ENCODE measurements at places on chromosomes 5 and 9.
A peak's percentile ranks its signal among the peaks of the same experiment; 100 is the strongest.

DNA sequence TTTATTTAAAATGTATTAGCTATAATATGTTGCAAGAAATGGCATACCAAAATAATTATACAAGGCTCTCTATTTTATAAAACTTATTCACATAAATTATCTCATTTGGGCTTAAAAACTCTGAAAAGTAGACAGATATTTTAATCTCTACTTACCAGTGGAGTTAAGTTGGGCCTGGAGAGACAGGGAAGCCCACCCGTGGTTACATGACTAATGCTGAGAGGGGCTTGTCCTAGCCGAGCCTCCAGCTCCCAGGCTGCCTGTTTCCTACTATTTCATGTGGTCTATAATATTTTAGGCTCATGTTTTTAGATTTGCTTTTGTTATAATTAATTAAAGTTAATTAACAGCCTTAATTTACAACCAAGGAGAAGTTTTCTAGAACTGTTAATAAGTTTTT lies 20.9 kb upstream of the ASPN start:
- no peak overlapping the region for H3K4me3 ChIP-seq
- H3K27ac ChIP-seq = no peak overlapping the region
- H3K27me3 ChIP-seq = no peaks in the 10 kb centered on the region
- no peaks in the 10 kb centered on the region for H3K36me3 ChIP-seq
- H3K4me1 ChIP-seq = peaks cover 3% of the 10 kb centered on the region

DNA sequence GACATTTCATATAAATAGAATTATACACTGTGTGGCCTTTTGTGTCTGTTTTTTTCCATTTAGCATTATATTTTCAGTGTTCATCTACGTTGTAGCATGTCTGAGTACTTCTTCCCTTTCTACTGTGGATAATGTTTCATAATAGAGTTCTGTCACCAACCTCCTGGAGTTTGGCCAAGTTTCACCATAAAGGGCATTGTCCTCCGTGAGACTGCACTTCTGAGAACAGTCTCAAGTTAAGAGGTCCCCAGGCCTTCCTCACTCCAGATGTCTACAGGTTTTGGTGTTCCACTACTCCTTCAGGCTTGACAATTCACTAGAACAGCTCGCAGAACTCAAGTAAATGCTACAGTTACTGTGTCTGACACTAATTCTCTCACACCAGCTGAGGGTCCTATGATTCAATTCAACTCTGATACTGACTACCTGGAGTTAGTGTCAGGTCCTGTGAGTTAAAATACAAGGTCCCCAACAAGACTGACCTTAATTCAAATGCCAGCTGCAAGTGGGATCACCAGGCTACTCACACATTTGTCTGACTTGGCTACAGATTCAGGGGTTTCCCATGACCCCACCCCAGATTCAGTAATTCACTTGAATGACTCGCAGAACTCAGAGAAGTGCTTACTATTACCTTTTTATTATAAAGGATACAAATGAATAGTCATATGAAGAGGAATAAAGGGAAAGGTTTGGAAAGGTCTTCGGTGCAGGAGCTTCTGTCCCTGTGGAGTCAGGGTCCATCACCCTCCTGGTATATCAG lies 31.1 kb downstream of the SLC35A4 start:
- DNase-seq = no peak
- H3K27me3 ChIP-seq = peaks cover 5% of the 10 kb centered on the region
- no peaks in the 10 kb centered on the region for H3K4me1 ChIP-seq
- no peaks in the 10 kb centered on the region for H3K36me3 ChIP-seq

GRCh38 chr9:88177371-88177770 lies 39.1 kb upstream of the SPATA31C2 start:
- peaks cover 22% of the 10 kb centered on the region for H3K4me1 ChIP-seq
- H3K36me3 ChIP-seq = no peaks in the 10 kb centered on the region
- no peak overlapping the region for H3K27ac ChIP-seq
- H3K27me3 ChIP-seq = peaks cover 36% of the 10 kb centered on the region
- H3K4me3 ChIP-seq = no peak overlapping the region
- DNase-seq = no peak

DNA sequence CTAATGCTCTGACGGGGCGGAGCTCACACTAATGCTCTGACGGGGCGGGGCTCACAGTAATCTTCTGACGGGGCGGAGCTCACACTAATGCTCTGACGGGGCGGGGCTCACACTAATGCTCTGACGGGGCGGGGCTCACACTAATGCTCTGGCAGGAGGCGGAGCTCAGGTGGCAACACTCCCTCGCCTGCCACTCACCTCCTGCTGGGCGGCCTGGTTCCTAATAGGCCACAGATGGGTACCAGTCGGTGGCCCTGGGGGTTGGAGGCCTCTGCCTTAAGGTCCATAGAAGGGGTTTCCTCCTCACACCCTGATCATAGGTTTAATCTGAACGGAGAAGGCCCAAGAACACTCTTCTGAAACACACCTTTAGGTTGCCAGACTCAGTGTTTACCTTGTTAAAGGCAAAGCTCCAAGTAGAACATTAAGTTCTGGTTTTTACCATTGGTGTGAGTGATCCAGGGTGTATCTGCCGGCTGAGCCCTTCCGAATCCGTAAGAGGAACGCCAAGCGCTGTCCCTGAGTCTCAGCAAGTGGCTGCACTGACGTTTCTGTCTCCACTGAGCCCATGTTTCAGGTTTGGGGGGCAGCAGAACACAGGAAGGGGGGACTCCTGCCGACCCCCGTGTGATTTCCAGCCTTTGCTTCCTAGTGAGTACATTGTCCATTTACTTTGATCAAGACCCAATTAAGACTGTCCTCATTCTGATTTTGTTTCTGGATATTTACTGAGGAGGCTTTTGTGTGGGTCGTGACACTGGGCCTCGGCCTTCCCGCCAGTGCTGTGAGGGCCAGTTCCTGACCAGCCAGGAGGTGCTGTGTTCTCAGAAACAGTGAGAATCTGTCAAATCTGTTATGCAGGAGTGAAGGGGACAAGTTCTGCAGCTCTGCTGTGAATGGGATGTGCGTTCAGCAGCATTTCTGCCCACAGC lies 24.6 kb upstream of the LRRC14B start:
- no peak overlapping the region for H3K27ac ChIP-seq
- no peak overlapping the region for H3K4me3 ChIP-seq
- H3K4me1 ChIP-seq = no peaks in the 10 kb centered on the region
- H3K36me3 ChIP-seq = no peaks in the 10 kb centered on the region
- no peak for DNase-seq
- H3K27me3 ChIP-seq = no peaks in the 10 kb centered on the region

DNA sequence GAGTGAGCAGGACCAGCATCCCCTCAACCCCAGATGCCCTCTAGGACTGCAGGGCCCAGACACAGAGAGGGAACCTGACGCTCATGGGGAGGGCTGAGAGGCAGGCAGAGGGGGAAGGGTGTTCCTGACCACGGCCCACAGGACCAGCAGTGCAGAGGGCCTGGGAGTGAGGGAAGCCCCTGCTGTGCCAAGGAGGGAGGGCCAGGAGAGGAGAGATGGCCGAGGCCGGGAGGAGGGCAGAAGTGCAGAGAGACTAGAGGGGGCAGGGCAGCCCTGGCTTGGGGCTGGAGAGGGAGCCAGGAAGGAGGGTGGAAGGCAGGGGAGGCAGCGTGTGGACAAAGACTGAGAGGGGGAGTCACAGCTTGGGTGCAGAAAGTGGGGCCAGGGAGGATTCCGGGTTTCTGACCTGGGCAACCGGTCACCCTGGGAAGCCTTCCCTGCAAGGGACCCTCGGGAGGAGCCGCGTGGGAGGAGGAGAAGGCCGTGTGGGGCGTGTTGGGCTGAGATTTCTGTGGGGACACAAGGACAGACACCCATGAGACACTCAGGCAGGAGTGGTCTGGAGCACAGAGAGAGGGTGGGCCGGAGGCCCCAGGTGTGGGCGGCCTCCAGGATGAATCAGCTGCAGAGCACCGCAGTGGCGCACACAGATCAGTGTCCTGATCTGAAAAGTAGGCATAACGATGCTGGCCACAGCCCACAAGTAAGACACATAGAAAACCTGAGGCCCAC lies 117.5 kb downstream of the ADAMTS2 start:
- no peaks in the 10 kb centered on the region for H3K4me1 ChIP-seq
- no peak overlapping the region for H3K4me3 ChIP-seq

DNA sequence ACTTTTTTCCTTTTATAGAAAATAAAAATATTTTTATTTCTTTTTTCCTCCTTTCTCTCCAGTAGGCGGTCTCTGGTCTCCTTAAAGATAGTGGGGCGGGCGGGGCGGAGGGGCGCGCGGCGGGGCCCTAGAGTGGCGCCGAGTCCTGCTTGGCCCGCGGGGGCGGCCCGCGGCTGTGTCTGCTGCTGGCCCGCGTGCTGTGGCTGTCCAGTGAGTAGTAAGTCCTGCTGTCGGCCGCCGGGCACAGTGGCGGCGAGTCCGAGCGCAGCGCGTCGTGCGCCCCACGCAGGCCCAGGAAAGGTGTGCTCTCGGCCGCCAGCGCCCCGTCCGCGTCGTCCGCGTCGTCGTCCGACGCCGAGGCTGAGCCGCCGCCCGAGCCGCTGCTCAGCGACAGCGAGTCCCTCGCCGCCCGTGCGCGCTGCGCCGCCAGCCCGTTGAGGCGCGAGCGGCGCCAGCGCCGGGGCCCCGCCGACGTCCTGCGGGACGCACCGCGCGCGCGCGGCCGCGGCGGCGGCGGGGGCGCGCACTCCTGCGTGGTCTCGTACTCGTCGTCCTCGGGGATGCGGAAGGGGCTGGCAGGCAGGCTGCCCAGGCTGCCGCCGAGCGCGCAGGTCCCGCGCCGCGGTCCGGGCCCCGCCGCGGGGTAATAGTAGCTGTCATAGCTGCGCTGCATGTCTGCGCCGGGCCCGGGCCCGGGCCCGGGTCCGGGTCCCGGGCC lies 52.3 kb downstream of the PSD2 start:
- H3K27ac ChIP-seq = no peak overlapping the region
- peak; percentile 63 for DNase-seq

DNA sequence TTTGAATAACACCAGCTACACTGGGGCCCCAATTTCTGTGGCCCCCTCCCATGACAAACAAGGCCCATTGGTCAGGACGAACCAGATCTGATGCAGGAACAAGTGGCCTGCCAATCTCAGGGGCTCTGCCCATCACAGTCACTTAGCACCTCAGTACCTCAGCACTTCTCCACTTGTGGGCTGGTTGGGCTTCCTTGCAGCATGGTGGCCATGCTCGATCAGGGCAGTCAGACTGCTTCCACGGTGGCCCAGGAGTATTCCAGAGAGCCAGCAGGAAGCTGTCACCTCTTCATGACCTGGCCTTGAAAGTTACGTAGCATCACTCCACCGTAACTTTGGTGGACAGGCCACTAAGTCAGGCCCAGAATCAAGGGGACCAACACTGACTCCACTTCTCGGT lies 206.5 kb downstream of the AUH start:
- no peak for DNase-seq
- peaks cover 64% of the 10 kb centered on the region for H3K36me3 ChIP-seq
- H3K4me3 ChIP-seq = no peak overlapping the region
- no peaks in the 10 kb centered on the region for H3K27me3 ChIP-seq
- peaks cover 85% of the 10 kb centered on the region for H3K4me1 ChIP-seq

DNA sequence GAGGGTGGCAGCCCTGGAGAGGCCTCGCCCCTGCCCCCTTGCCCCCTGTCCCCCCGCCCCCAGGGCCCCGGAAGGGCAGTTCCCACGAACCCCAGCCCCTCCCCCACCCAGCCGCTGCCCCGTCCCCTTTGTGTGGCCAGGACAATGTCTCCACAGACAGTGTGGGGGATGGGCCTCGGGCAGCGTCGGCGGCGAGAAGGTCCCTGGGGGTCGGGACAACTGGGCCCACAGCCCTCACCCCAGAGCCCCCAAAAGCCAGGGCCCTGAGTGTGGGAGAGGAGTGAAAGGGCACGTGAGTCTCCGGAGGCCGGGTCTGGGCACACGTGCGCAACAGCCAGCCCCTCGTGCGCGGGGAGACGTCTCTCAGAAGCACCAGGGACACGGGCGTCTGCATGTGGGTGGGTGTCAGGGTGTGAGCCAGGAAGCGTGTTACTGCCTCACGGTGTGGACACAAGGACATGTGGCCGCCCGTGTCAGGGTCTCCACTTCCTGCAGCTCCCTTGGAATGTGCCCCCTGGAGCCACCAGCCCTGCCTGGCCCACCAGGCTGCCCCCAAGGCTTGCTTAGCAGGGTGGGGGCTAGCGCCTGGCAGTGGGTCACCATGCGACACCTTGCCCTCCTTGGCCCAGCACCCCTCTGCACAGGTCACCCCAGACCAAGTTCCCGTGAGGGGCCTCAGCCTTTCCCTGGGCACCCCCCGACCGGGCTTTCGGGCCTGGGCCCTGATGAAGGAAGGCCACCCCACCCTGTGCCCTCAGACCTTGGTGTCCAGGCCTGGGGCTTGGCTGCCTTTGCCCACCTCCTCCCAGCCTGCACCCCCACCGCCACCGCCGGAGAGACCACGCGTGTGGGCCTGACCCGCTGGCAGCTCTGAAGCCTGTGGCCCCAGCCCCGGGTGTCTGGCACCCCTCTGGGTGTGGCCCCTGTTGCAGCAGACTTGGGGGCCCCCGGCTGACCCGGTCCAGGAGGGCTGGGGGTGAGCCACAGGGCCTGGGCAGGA lies 12.8 kb upstream of the NRARP start:
- peaks cover 2% of the 10 kb centered on the region for H3K27me3 ChIP-seq
- H3K4me1 ChIP-seq = peaks cover 5% of the 10 kb centered on the region
- H3K4me3 ChIP-seq = no peak overlapping the region
- no peak overlapping the region for H3K27ac ChIP-seq

DNA sequence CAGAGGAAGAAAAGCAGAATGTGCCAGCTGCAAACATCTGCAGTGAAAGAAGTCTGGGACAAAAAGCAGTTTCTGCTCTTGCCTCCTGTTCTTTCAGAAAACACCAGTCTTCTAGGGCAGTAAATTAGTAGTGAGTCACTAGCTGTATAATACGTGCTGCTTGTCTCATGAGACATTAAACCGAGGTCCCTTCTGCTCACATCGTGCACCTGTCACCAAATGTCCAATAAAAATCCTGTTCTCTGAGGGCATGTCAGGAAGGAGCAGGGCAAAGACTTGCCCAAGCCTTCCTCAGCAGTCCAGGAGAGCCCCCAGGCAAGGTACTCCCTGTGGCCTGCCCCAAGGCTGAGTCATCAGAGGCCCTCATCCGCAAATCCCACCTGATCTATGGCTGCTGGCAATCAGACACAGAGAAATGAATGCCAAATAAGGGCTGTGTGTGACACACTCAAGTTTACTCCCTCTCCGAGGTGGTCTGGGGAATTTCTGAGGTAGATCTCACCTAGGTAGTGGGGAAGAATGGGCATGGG lies 255.3 kb upstream of the SMARCA2 start:
- H3K36me3 ChIP-seq = no peaks in the 10 kb centered on the region
- H3K4me3 ChIP-seq = no peak overlapping the region
- no peak for DNase-seq
- no peak overlapping the region for H3K27ac ChIP-seq
- no peaks in the 10 kb centered on the region for H3K4me1 ChIP-seq

DNA sequence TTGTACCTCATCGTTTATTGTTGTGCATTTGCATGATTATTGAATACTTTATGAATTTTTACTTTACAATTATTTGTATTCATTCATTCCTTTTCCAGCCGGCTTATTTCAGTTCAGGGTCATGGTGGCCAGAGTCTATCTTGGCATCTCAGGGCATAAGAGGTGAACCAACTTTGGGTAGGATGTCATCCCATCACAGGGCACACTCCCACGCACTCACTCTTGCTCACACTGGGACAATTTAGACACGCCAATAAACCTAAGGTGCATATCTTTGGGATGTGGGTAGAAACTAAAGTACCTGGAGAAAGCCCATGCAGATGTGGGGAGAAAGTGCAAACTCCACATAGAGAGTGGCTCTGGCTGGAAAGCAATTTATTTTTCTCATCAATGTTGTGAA lies 158.1 kb upstream of the MAST4 start:
- H3K4me3 ChIP-seq = no peak overlapping the region
- no peaks in the 10 kb centered on the region for H3K4me1 ChIP-seq
- no peak overlapping the region for H3K27ac ChIP-seq
- no peaks in the 10 kb centered on the region for H3K27me3 ChIP-seq

GRCh38 chr9:70861376-70861775 lies 260.0 kb downstream of the TRPM3 start:
- no peaks in the 10 kb centered on the region for H3K36me3 ChIP-seq
- H3K27me3 ChIP-seq = no peaks in the 10 kb centered on the region

- H3K4me3 ChIP-seq = peak overlapping the region; percentile 88
- H3K27ac ChIP-seq = no peak overlapping the region
- peak; percentile 22 for DNase-seq
Measured at GRCh38 chr5:473551-474192, 30.7 kb downstream of the EXOC3 start.

Measured in T-helper 2 cell treated with Interferon-gamma antibody and Interleukin-4, amounts not matched to agents 5 μg/mL and 100 μg/mL, for 36 hours (primary cell).